ENCODE measurements at places on chromosomes 5 and 9.

DNA sequence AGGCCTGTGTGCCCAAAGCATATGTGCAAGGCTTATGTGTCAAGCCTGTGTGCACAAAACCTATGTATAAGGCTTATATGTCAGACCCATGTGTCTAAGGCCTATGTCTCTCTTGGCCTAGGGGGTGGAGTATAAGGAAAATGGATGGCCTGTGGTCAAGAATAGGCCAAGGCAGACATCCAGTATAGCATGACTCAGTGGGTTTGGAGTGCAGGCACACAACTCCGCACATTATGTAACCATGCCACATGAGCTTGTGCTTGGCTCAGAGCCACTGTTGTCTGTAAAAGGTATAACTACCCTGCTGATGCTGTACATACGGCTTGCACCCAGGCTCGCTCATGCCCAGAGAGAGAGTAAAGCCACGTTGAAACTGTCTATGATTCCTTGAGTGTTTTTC is 626.4 kb upstream of the NUDT12 start:
- DNase-seq, result no peak

GRCh38 chr5:89117124-89117644 is 234.2 kb upstream of the MEF2C start:
- DNase-seq, result no peak

DNA sequence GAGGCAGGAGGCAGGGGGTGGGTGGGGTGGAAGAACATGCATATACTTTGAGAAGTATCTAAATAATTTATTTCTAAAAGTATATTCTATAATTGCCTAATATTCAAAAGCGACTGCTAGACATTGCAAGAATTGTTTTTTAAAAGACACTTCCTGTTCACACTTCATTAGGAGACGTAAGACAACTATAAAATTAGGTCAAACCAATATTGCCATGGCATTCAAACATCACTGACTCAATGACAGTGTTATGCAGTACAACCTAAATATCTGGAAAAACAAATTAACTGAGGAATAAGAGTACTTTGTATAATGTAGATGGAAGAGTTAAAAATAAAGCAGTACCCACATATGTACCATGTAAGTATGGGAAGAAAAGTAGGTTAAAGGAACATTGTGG is 4.5 kb downstream of the CCNH start:
- no peak for DNase-seq

DNA sequence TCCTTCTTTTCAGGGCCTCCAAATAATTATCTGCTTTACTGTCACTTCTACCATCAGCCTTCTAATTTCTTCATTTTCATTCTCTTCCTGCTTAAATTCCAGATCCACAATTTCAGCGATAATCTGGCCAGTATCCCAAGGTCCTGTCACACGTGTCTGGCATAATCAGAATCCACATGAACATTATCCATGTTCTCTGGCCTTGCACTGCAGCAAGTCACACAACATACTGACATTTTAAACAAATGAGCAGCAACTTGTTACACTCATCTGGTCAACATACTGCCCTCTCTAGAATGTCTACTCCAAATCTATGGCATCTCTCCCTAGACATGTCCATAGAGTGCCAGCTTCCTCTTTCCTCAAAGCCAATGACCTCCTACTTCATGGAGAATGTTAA is 43.8 kb upstream of the RASEF start:
- DNase-seq, result no peak

DNA sequence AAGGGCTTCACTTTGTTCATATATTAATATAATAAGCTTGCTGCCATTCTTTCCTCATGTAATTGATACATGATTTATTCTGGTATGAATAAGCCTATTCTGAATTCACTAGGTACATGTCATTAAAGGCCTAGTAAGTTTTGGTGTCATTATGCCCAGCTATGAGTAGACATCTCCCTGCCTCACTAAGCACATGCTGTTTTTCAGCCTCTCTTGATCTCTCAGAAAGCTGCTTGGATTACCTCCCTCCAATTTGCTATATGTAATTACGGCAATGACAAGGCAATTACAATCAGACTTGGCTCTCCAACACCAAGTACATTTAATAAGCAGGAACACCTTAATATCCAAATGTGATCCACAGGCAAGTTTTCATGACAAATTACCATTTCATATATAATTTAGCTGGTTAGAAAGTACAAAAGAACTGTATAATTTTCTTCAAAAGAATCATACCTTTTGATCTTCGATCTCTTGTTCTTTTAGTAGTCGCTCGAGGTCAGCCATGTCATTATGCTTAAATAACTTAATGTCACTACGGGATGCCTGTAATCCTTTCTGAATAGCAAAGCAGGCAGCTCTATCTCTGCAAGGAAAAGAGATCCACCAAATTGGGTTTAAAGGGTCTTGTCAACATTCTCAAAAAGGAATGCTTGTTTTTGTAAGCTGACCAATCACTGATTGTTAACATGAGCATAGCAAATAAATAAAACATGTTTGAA is 56.3 kb downstream of the SPTLC1 start:
- no peak for DNase-seq

- peak; percentile 57 for DNase-seq
These were observed 106.8 kb downstream of the RXRA start for GRCh38 chr9:134433101-134433500.

GRCh38 chr9:36119476-36119875 is 17.1 kb upstream of the GLIPR2 start:
- DNase-seq, result no peak

GRCh38 chr5:41403846-41404245 is 106.6 kb downstream of the PLCXD3 start:
- no peak for DNase-seq

- no peak for DNase-seq
These were observed 1.2 kb upstream of the AGPAT2 start for GRCh38 chr9:136688274-136689107.

- DNase-seq, result no peak
These were observed 84.9 kb downstream of the ADAMTS12 start for GRCh38 chr5:33806738-33807442.

- peak; percentile 30 for DNase-seq
These were observed 982 bp downstream of the EPB41L4A start for GRCh38 chr5:112417931-112418658.

GRCh38 chr5:143775258-143775657 is 36.7 kb upstream of the HMHB1 start:
- no peak for DNase-seq

- no peak for DNase-seq
These were observed 151.8 kb downstream of the OLFM1 start for GRCh38 chr9:135239100-135239768.

- peak; percentile 67 for DNase-seq
These were observed 40.3 kb upstream of the CDKN2AIPNL start for GRCh38 chr5:134451936-134452505.

DNA sequence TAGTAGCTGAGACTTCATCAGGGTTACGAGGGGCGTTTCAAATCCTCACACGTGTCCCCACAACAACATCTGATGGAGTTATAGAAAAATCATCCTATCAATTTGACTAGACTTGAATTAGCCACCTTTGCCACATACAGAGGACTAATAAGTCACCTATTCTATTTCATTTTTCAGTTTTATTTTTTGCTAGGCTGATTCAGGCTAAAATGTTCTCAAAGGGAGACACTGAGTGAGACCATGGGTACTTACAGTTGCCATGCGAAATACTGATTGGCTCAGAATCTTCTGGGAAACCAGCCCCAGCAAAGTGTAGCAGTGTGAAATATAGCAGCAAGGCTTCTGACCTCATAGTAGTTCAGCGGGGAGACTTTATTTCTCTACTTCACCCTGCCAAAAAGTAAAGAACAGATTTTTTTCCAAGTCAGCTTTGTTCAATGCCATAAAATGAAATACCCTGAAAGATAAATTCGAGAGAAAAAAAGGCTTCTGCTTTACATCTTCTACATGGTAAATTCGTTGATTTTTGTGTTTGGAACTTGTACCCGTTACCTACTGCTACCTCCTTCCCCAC is 69.9 kb downstream of the SEMA6A start:
- DNase-seq, result no peak

GRCh38 chr9:17005056-17005823 is 129.6 kb upstream of the CNTLN start:
- DNase-seq, result peak; percentile 56

GRCh38 chr9:113619491-113620376 is 156.2 kb downstream of the RGS3 start:
- peak; percentile 35 for DNase-seq

DNA sequence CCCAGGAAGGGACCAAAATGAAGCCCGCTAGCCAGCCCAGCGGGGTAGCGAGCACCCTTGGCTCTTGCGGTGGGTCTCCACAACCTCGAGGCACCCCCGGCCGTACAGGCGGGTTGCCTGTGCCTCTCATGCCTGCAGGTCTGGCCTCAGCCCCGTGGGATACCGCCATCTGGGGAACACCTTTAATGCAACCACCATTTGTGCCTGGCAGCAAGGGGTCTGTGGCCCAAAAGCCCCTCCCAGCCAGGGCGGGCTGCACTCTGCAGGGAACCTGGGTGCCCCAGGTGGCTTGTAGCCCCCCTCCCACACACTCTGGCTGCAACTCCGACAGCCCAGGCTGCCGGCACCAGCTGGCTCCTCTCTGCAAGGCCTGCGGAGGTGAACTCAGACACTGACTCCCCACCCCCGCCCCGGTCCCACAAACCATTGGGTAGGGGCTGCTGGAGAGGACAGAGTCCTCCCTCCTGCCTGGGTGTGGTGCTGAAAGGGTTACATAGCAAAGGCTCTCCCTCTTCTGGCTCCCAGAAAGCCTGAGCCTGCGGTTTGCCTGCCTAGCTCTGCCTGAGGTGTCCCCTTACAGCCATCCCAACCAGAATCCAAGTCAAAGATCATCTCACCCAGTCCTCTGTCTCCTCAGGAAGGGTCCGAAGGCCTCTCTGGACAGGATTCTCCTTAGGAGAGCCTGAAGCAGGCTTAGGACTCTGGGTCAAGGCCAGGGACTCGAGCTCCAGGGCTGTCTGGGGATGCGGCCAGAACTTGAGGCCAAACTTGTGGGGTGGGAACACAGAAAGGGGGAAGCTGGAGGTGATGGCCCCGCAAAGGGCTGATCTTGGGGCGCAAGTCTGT is 109.4 kb downstream of the PSD2 start:
- peak; percentile 70 for DNase-seq

GRCh38 chr5:160548949-160549645 is 127.4 kb downstream of the PTTG1 start:
- no peak for DNase-seq

DNA sequence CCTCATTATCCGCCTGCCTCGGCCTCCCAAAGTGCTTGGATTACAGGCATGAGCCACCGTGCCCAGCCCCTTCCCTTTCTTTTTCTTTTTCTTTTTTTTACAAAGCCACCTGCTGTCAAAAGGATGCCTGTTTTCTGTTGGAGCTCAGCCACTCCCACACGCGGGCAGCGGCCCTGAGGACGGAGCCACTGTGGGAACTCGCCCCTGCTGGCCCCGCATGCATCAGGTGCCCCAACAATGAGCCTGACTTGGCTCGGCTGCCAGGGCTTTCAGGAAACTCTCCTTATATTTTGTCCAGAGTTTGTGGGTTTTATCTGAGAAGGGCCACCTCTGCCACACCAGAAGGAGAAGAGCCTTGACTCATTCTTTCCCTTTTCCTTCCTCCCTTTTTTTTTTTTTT is 37.1 kb upstream of the LRRC14B start:
- no peak for DNase-seq

- DNase-seq, result no peak
These were observed 95.0 kb downstream of the KIAA1958 start for GRCh38 chr9:112581469-112582176.

GRCh38 chr5:23684103-23684502 is 176.7 kb downstream of the PRDM9 start:
- DNase-seq, result no peak

- no peak for DNase-seq
These were observed 148.0 kb downstream of the RORB start for GRCh38 chr9:74645007-74645639.

DNA sequence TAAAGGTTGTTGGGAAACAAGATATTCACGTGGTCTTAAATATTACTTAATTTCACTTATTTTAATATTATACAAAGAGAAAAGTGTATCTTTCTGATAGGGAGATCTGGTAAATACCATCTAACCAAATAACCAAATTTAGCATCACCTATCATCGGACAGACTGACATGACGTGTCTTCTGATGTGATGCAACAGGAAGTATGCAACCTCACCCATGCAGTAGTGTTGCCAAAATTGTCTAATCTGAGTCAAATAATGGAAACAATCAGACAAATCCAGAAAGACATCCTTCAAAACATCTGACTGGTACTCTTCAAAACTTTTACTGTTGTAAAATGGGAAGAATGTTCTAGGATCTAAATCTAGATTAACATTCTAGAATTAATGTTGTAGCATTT is 148.0 kb downstream of the FGF1 start:
- DNase-seq, result no peak

DNA sequence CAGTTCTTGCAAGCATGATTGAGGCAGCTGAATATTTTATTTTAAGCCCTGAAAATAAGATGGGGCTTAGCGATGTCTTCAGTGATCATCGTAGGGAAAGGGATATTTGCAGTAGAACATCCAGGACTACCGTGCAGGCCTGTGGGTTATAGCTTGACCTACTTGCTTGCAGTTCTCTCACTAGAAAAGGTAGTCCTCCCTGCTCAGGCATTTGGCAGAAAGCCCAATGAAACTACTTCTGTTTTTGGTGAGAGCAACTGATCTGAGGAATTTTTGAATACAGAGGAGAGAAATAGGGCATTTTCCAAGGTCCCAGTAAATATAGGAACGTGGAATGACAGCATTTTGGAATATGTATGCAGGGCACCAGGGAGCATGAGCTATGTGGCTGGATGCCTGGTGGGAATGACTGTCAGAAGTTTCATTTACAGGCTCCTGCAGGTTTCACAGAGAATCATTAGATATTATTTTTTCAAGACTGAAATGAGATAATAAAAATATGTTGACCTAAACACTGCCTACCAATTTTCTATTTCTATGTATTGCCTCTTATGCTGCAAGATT is 417.9 kb upstream of the ACTBL2 start:
- DNase-seq, result no peak

DNA sequence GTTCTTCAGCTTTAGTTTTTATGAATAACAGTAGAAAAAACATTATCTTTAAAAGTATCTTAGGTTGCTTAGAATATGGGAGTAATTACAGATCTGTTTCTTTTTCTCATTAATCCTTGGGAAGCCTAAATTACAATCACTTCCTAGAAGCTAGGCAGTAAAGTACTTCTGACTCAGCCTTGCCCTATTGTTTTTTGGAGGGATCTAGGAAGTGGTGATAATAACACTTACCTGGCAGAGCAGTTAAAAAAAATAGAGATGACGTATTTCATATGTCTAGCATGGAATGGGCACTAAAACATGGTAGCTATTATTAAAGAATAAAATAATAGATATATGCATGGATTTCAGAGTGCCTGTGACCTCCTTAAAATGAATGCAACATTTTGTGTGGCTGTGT is 8.2 kb upstream of the FST start:
- DNase-seq, result no peak

Data from ovary (tissue), 10 donors.